ENCODE measurements at places on chromosomes 2 and 18.
A peak's percentile ranks its signal among the peaks of the same experiment; 100 is the strongest.

DNA sequence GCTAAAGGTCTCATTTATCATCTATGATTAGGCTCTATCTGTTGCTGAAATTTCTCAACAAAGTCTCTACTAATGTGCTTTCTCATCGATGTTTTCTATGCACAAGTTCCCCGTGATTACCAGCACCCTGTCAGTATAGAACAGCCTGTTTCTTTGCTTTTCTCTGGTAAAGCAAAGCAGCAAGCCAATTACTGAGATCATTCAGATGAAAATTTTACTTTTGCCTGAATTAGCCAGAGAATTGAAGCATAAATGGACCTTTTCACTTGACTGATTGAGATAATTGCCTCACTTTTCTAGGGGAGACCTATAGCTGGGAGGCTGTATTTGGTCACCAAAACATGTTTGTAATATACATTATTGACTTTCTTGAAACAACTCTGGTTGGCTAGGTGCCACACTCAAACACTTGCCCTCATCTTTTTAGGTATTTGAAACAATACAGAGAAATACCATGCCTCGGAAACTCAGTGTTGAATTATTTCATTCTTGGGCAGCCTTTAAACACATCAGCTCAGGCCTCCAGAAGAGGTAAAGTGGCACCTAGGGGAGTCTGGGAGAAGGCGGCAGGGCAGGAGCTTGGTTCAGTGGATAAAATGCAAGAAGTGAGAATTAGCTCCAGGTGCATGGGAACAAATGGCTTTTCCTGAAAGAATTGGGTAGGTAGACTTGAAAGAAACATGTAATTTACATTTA, 96.2 kb downstream of the GALNT3 start:
- DNase-seq = no peak

DNA sequence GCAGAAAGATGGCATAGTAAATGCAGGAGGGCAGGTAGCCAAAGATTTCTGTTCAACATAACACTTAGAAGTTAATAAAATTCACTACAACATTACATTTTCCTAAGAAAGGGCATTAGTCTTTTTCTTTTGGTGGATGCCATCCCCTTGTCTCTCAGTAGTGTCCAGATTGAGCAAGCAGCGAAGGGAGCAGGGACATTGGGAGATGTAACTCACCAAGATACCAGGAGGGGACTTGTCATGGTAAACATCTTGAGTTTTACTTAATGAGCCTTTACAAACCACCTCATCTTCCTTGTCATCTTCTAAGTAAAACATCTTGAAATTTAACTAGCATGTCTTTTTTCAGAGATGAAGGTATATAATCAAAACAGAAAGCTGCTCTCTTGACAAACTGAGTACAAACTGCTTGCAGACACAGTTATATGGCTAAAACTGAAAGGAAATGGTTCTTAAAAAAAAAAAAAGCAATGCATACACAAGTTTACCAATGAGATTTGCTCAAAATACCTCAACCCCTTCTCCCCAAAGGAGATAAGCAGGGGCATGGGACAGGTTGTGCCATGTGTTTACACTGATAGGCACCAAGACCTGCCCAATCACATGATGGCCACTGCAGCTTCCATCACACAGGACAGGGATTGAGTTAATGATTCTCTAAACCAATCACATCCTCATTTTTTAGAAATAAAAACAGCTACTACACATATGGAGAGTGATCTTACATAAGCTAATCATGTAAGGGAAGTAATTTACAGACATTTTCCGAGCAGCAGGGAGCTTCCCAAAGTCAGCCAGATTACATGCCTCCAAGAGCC, 30.3 kb downstream of the LPIN2 start:
- DNase-seq = no peak

- DNase-seq = peak; percentile 26
Measured at GRCh38 chr2:46036929-46037328, 260.3 kb upstream of the EPAS1 start.

DNA sequence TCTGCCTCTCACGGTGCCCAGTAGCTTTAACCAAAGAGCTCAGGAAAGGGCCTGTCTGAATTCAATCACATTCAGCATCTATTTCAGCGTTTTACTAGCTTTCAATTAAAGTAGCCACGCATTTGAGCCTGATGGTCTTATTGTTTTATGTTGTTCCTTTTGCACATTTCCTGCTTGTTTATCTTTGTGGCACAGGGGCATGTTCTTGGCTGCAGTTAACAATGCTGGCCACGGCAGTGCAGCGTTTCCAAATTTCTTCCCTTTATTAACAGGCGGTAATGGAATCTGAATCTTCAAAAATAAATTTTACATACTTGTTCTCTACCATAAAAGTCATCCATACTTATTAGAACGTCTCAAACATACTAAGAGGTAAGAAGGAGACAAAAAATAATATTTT, 46.2 kb downstream of the HPCAL1 start:
- DNase-seq = no peak

GRCh38 chr2:59798687-59799232, 754.7 kb downstream of the BCL11A start:
- no peak for DNase-seq

DNA sequence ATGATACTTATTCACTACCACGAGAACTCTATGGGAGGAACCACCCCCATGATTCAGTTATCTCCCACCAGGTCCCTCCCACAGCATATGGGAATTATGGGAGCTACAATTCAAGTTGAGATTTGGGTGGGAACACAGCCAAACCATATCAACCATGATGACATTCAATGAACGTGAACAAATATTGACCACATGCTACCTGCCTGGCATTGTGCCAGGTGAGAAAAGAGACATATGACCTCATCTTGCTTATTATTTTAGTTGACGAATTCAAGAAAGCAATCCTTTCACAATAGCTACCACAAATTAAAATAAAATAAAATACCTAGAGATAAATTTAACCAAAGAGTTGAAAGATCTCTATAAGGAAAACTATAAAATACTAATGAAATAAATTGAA, 286.5 kb upstream of the CRIM1 start:
- no peak for DNase-seq

DNA sequence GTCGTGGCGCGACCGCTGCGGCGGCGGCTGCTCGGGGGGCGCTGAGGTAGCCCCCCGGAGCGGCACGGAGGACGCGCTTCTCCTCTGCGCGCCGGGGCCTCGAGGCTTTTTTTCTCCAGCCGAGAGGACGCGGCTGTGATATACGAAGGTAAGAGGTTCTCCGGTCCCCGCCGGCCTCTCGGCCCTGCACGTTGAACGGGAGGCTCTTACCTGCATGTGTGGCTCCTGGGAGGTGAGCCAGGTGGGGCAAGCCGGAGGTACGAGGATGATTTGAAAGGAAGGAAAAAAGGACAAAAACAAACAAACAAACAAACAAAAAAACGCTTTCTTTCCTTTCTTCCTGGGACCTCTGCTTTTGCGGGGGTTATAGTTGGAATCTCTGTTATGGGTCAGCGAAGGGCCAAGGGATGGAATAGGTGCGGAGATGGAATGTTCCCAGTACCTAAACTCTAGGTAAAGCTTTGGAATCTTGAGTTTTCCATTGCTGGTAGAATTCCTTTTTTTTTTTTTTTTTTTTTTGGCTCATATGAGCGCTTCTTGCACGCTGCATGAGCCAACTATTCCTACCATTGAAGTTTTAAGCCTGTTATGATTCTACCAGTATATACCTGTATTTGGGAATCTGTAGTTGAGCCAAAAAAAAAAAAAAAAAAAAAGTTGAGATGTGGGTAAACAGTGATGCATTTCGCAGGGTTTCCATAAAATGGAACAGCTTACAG, 674 bp downstream of the PTPN4 start:
- no peak for DNase-seq

- no peak for DNase-seq
Measured at GRCh38 chr2:239502430-239503186, 101.8 kb upstream of the HDAC4 start.

DNA sequence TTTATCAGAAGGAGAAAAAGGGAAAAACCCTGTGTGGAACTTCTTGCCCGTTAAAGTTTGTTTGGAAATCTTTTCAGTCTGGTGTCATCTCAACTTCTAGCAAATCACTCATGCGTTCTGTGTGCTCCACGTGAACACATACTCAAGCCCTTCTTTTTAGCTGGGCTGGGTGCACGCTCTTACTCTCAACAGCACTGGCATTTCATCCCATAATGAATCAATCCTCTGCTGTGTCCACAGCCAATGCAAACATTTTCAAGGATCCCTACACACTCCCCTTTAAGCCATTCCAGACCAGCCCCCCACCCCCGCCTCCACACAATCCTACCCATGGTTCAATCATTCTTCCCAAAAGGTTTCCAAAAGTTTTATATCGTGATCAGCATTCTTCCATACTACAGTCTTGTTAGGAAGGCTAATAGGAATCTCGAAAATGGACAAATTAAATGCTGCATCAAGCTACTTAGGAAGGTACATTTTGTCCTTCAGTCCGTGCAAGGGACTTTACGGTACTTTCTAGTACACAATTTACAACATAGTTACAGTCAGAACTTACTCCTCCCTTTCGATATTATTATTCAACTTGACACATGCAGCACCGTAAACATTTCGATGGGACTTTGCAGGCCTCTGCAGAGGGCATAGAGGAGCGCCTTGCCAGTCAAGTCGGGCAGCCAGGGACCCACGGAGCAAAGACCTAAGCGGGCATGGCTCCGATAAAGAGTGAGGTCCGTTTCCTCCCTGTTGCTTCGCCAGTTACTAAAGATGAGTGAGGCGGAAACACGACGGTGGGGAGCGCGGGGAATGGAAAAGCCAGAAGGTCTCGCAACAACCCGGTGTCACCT, 1.4 kb downstream of the PTGR3 start:
- no peak for DNase-seq

DNA sequence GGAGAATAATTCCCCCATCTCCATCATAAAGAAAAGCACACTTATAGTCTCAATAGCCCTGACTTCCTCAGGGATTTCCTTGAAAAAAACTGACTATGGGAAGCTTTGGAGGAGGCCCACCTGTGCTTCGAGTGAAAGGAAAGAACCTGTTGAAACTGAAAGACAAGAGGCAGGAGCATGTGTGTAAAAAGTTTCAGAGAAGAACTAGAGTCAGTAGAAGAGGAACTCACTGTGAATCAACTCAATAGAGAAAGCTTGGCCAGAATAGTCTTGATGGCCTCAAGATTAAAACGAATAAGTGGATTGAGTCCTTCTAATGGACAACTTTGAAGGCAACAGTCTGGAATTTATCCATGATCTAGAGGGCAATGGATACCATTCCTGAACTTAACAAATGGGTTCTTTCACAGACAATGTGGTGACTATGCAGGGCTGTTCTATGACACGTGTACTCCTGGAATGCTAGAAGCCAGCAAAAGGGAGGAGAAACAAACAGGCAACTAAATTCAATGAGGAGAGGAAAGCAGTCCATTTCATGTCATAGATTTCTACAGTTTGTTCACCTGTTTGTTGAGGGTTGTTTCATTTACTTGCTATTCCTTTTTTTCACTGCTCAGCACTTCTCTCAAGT, 442.3 kb downstream of the GRB14 start:
- no peak for DNase-seq

DNA sequence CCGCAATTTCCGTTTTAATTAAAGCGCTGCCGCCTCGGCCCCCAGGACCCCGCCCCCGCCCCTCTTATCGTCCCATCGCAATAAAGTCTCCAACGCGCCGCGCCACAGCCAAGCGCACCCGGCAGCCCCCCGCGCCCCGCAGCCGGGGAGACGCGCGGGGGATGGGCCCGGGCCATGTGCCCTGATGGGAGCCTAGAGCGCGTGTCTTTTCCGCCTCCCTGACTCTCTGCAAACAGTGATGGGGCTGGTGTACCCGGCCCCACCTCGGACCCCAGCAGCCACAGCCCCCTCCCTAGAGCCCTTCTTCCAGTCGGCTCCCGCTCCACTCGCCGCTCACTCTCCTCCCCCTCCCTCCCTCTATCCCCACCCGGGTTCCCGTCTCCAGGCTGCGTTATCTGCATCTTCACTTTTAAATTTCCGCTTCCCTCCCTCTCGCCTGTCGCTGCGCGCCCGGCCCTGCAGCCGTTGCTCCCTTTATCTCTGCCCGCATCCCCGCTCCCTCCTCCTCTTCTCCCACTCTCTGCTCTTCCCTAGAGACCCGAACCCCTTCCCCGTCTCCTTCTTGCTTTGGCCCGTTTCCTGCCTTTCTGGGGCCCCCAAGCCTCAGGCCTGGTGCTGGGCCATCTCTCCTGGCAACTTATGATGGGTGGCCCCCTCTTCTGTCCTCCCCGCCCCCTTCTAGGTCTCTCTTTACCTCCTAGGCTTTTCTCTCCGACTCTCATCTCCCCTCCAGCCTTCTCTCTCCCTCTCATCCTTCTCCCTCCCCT, 524 bp upstream of the FEV start:
- DNase-seq = no peak

DNA sequence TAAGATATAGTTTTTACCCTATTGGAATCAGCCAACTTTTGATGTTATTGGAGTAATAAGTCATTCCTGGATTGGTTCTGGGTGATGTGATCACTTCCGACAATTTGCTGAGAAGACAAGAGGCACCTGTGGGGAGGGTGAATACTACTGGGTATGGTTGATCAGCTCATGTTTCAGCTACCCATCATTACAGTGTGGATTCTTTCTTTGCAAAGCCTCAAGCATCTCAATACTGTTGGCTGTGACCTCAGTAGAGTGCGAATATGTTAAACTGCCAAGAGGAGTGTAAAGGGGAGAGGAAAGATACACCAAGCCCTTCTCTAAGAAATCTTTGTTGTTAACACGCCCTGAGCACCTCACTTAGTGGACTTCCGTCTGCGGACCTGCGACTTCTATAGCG, 317.7 kb downstream of the TDRD15 start:
- DNase-seq = no peak

DNA sequence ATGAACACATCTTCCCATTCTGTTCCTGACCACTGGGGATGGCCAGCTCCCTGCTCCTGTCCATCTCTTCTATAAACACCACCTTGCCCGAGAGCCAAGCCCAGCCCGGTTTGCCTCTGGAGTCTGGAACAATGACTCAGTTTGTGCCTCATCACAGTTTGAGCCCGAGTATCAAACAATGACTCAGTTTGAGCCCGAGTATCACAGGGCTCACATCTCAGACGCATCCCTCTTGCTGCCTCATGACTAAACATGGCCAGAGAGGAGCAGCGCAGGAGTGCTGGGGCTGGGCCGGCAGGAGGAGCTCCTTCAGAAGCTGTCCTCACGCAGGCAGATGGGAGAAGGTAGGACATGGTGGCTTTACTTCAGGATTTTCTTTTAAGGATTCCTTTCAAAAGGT, 68.7 kb downstream of the PXDN start:
- peak; percentile 72 for DNase-seq

DNA sequence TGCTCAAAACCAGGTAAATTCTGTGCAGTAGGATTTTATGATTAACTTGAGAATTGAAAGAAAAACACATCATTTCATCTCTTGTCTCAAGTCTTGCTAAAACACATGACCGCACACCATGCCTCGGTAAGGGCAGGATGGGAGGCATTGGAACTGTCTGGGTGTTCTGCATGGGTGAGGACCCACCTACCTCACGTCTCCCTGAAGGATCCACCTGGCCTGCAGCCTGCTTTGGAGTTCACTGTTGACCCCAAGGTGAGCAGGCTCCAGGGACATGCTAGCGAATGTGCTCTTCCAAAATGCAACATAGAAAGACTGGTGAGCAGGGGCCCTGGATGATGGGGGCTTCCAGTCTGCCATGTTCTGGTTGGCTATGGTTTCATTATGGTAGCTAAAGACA, 131.5 kb downstream of the NCK2 start:
- no peak for DNase-seq

- DNase-seq = no peak
Measured at GRCh38 chr18:68666381-68666780, 48.5 kb downstream of the TMX3 start.

Data from T1000 (cell line).